ENCODE measurements at places on chromosomes 3 and 15. TPM values are rescaled to one million over a fixed set of nuclear protein-coding genes. Genes with fewer than 3 reads are reported as not detected.

Gene AP3B2
- not detected for total RNA-seq

Gene SLC6A20
- total RNA-seq = 3.5 TPM

Gene KCNAB1
- not detected for total RNA-seq

Gene GLDN
- total RNA-seq = not detected

Gene SEMA3B
- total RNA-seq = 0.59 TPM

Gene EIF1B
- 38.9 TPM for total RNA-seq

Gene ITIH3
- 0.15 TPM for total RNA-seq

Gene PATL2
- total RNA-seq = 10.7 TPM

Gene KNL1
- 25.7 TPM for total RNA-seq

Gene DGKG
- total RNA-seq = 4.7 TPM

Gene GRK7
- total RNA-seq = not detected

Gene TRPM1
- 0.16 TPM for total RNA-seq

Gene LCTL
- not detected for total RNA-seq

Gene CYP11A1
- total RNA-seq = 0.29 TPM

Gene MB21D2
- 16.6 TPM for total RNA-seq

Gene IL17RB
- total RNA-seq = 2.2 TPM

Gene DPPA4
- 0.40 TPM for total RNA-seq

Gene TRH
- total RNA-seq = not detected

Gene CCDC54
- not detected for total RNA-seq

Gene SLC7A14
- not detected for total RNA-seq

Gene CGNL1
- total RNA-seq = 0.10 TPM

Gene PTPRG
- 3.0 TPM for total RNA-seq

Gene FMN1
- 0.05 TPM for total RNA-seq

Gene PLA2G4D
- total RNA-seq = not detected

Gene CSPG4
- total RNA-seq = 2.2 TPM

Gene BNC1
- total RNA-seq = not detected

Gene CHRNA5
- 14.3 TPM for total RNA-seq

Gene IL12A
- total RNA-seq = 3.1 TPM

Gene CYP1A2
- total RNA-seq = not detected

Gene EPHB3
- total RNA-seq = 0.13 TPM

Gene SLCO2A1
- 0.05 TPM for total RNA-seq
